ENCODE measurements at places on chromosomes 2 and 18. TPM values are rescaled to one million over a fixed set of nuclear protein-coding genes. Genes with fewer than 3 reads are reported as not detected.

The EPG5 gene
- 15.5 TPM for total RNA-seq

- H3K27me3 ChIP-seq, result no peaks in the 10 kb centered on the region
- H3K27ac ChIP-seq, result no peak overlapping the region
- no peak overlapping the region for H3K4me3 ChIP-seq
- H3K36me3 ChIP-seq, result no peaks in the 10 kb centered on the region
- no peak for DNase-seq
Observed at GRCh38 chr2:144702051-144702450, 182.1 kb upstream of the ZEB2 start.

GRCh38 chr2:170073288-170073687, 104.7 kb upstream of the MYO3B start:
- no peak for DNase-seq
- H3K27ac ChIP-seq, result no peak overlapping the region
- no peak overlapping the region for H3K4me3 ChIP-seq
- peaks cover 28% of the 10 kb centered on the region for H3K36me3 ChIP-seq
- H3K27me3 ChIP-seq, result no peaks in the 10 kb centered on the region

- peaks cover 3% of the 10 kb centered on the region for H3K4me1 ChIP-seq
- no peak overlapping the region for H3K4me3 ChIP-seq
- no peak overlapping the region for H3K27ac ChIP-seq
- H3K36me3 ChIP-seq, result peaks cover 14% of the 10 kb centered on the region
Observed at GRCh38 chr2:99205491-99205890, 24.5 kb downstream of the MRPL30 start.

The IL36G gene
- total RNA-seq, result not detected

DNA sequence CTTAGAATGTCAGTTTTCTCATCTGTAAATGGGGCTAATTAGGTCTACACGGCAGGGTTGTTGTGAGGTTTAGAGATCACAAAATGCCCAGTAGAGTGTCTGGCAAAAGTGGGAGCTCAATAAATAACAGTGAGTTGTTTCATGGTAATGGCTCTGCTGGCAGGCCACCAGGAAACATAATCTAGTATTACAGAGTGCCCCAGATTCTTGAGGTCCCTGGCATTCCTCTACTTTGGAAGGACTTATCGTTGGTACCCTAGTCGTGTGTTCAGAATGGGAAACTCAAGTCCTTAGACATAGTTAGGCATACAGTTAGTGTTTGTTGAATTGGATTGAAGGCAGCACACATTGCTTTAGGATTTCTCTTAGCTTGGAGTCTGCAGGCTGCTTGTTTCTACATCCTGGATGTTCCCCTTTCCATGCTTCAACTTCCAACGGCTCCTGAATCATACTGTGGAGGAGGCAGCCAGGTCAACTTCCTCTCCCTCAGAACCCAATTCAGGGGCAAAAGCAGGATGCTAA, 161.5 kb upstream of the FOSL2 start:
- no peak for DNase-seq
- no peaks in the 10 kb centered on the region for H3K27me3 ChIP-seq
- no peak overlapping the region for H3K4me3 ChIP-seq
